ENCODE measurements at places on chromosomes 2 and 18.

GRCh38 chr2:60957643-60958042 is 59.9 kb upstream of the PEX13 start:
- DNase-seq, result no peak

GRCh38 chr2:137183206-137183898 is 418.0 kb downstream of the THSD7B start:
- no peak for DNase-seq

GRCh38 chr2:102301867-102302362 is 9.4 kb upstream of the IL1RL1 start:
- peak; percentile 48 for DNase-seq

DNA sequence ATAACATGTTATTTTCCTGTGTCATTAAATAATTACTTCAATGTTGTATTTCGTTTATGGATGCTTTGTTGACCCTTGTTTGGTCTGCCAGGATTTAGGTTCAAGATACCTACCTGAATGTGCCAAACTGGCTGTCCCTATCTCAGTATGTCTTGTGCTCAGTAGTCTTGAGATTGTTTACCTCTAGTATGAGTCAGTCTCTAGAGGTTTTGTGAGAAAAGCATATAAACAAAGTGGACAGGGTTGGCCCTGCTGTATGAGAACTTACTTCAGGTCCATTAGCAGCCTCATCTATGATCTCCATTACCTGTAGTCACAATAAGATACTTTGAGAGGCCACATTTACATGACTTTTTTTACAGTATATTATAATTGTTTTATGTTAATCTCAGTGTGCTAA is 17.8 kb downstream of the DDX18 start:
- no peak for DNase-seq

DNA sequence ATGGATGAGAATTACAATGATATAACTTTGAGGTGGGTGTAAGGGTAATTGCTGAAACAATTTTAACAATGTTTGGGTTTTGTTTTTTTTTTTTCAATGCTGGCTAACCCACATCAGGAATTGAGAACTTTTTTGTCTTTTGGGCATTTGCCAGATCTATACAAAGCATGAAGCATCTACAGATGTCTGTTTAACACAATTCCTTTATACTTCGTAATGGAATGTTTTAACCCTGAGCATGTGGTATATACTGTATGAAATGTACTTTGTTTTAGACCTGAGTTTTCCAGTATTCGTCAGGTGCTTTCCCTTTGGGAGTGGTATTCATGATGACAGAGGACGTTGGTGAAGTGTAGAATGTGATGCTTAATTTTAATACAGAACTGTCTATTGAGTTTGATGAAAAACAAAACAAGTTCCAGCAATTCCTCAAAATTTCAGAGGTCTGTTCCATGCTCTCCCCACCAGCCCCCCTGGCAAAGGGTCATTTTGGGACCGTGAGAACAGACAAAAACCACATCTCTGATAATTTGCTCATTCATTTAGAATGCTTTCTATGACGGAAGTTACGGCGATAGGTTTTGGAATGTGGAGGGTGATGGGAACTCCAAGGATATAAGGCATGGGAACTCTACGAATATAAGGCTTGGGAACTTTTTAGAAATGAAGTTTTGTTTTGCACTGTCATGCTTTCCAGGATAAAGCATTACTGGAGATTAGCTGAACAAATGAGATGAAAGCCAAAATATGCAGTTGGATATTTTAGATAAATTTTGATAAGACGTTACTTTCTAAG is 14.1 kb downstream of the LIMS1 start:
- no peak for DNase-seq

DNA sequence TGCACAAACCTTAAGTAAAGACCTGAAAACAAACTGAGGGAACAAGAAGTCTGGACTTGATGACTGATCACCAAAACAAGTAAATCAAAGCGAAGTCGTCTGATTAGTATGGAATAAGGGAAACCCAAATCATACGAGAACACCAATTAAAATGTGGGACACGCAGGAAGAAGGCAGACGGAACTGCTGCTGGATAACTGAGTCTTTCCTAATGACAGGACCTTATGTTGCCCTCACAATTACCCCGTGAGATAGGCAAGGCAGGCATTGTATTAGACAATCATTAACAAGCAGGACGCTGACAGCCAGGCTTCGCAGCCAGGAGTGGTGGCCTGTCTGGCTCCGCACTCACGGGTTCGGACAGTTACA is 614 bp upstream of the COQ10B start:
- no peak for DNase-seq

DNA sequence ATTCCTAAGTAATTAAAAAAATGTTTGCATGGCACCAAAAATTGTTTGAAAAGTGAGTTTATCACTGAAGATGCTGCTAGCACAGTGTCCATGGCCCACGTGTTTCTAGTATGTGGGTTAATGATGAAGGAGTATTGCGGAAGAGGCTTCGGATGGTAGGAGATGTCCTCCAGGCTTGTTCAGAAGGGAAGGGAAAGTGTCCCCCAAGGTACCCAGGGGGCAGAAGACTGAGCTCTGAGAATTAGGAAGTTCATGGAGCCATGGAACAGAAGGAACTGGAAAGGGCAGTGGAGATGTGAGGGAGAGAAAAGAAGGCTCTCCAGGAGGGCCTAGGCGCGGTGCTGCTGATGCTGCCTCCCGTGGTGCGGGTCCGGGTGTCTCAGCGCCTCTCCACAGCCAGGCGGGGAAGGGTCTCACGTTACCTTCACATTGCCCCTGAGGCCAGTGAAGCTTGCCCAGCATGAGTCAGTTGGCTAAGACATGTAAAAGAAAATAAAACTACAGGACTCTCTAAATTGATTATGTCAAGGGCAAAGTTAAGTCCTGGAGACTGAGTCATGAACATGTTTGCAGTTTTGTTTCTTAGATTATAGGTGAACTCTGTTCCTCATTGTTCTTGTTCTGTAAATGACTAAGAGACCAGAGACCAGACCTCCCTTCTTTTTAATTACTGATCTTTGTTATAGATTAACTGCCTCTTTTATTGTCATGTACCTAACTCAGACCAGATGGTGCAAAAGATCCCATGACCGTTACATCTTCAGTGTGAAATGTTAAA is 89.0 kb downstream of the MTCL1 start:
- DNase-seq, result no peak
